ENCODE measurements at places on chromosomes 1 and 21.

DNA sequence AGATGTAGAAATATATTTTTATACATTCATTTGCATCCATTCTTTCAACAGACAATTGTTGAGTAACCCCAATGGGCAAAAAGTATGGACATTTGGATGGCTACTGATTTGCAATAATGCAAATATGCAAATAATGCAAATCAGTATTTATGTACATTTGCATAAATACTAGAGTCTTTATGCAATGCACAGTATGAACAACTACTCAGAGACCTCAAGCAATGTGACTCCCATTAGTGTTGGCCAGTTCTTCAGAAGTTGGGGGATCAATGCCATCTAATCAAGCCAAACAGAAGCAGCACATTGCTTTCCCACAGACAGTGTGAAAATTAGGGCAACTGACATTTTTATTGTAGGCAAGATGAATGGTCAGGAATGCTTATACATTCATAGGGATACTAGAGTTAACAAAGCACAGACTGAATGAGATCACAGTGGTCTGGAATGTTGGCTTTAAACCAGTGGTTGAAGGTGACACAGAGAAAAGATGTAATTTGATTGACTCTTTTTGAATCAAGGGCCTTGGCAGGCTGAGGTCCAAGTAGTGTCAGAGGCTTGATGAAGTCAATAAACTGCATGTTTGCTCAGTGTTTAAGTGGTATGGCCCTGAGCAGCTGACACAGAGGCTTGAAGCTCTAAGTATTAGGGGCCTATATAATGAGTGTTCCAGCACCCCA lies 256.6 kb downstream of the CTH start:
- peak; percentile 28 for DNase-seq

DNA sequence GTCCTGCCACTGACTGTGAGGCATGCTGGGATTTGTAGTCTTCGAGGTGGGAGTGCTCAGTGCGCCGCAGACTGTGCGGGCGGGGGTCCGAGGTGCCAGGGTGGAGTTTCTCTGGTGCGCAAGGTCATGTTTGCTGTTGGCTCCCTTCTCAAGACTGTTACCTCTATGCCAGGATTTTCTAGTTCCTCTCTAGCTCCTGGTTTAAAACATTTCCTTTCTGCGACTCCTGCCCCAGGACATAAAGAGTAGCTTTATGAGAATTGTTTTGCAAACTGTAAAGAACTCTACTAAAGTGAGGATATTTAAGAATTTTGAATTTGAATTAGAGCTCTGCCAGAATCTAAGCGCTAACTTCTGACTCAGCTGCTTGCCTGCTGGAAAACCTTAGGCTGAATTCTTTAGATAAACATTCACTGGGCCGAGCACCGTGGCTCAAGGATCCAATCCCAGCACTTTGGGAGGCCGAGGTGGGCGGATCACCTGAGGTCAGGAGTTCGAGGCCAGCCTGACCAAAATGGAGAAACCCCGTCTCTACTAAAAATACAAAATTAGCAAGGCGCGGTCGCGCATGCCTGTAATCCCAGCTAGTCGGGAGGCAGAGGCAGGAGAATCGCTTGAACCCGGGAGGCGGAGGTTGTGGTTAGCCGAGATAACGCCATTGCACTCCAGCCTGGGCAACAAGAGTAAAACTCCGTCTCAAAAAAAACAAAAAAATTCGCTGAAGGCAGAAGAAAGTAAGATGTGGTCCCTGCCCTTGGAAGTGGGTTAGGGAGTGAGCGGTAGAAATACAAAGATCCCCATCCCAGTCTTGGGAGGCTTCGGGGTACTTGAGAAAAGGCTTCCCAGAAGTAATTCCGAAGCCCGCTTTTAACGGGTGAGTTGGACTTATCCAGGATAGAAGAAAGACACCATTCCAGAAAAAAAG lies 992 bp upstream of the USP48 start:
- no peak for DNase-seq

GRCh38 chr1:22556391-22557104 lies 6.7 kb upstream of the EPHA8 start:
- no peak for DNase-seq

DNA sequence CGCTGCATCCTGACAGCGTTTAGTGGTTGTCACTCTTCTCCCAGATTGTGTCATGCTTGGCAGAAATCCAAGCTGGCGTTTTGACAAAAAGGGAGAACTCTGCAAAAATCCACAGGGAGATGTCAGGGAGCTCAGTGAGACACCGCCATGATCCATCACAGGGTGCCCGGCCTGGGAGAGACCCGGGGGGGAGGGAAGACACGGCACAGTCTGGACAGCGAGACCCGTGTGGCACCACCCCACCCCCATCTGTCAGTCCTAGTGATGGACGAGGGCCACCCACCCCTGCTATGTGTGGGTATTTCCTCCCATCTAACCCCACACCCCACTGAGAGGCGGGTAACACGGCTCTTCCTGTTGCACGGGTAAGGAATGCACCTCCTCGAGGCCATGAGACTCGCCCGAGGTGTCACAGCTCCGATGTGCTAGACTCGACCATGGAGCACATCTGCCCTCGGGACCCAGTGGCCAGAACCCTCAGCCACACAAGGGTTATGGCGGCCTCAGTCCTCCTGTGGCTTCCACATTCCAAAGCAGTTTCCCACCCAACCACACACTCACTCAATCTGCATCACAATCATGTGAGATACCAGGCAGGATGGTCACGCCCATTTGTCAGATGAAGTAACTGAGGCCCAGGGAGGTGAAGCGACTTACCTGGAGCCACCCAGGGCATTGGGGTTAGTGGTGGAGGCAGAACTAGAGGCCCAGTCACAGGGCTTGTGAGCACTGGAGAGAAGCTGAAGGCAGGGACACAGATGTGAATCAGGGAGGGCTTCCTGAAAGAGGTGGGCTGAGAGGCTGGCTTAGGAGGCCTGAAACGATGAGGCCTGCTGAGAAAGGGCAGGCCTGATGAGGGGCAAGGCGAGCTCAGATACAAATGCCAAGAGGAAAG lies 688.5 kb downstream of the MATN1 start:
- DNase-seq, result no peak

DNA sequence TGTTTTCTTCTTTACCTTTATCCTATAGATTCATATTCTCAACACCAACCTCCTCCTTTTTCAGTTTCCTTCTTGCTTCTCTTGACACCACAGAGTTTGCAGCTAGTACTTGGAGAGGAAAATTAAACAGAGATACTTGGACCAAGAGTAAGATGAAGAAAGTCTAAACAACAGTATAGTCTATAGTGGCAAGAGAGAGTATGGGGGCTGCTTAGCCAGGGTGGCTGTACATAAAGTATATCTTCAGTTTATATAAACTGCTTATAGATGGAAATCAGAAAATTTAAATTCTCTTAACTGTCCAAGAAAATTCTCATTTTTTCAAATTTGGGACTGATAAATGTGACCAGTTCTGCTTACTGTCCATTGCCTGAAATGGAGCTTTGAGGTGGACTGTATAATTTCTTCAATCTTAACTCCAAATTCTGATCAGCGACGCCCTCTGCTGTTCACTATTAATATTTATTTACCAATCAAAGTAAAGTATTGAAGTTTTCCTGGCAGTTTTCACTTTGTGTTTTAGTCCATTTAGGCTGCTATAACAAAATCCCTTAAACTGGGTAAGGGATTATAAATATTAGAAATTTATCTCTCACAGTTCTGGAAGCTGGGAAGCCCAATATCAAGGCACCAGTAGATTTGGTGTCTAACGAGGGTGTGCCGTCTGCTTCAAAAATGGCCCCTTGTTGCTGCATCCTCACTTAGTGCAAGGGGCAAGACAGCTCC lies 14.8 kb upstream of the METTL18 start:
- DNase-seq, result no peak

DNA sequence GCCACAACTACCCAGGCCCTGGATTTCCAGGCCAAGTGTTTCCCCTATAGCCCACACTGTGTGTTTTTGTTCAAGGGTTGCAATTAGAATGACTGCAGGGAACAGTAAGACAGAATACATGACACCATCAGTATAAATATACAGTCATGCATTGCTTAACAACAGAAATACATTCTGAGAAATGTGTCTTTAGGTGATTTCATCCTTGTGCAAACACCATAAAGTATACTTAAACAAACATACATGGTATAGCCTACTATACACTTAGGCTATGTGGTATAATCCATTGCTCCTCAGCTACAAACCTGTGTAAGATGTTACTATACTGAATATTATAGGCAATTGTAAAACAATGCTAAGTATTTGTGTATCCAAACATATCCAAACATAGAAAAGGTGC lies 7.5 kb upstream of the SLC44A5 start:
- DNase-seq, result no peak

GRCh38 chr1:175036476-175036875 lies 13.3 kb upstream of the MRPS14 start:
- DNase-seq, result no peak

- DNase-seq, result peak; percentile 47
Observed at GRCh38 chr21:33401630-33401992, 1.6 kb upstream of the IFNGR2 start.
